ENCODE measurements at places on chromosomes 12 and 14.

DNA sequence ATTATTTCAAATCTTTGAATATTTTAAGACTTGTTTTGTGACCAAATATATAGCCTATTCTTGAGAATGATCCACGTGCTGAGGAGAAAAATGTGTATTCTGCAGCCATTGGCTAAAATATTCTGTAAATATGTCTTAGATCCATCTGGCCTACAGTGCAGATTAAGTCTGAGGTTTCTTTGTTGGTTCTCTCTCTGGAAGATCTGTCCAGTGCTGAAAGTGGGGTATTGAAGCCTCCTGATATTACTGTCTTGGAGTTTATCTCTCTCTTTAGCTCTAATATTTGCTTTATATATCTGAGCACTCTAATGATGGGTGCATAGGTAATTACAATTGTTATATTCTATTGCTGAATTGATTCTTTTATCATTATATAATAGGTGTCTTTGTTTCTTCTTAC lies 617.4 kb upstream of the LRFN5 start:
- DNase-seq: no peak

- peak; percentile 61 for DNase-seq
Observed at GRCh38 chr14:74905595-74906142, 17.4 kb downstream of the RPS6KL1 start.

- peak; percentile 79 for DNase-seq
Observed at GRCh38 chr12:24948757-24949722, at the start of gene BCAT1. BCAT1 (minus strand) TSS chr12:24949101; CDS start chr12:24948932, 169 bp downstream.

- DNase-seq: no peak
Observed at GRCh38 chr12:780750-781379, 28.5 kb downstream of the WNK1 start.

- no peak for DNase-seq
Observed at GRCh38 chr12:98838231-98838647, 193.1 kb downstream of the APAF1 start.

GRCh38 chr12:106978035-106978800 lies 8.7 kb downstream of the MTERF2 start:
- no peak for DNase-seq
